ENCODE measurements at places on chromosomes 1 and 21. TPM values are rescaled to one million over a fixed set of nuclear protein-coding genes. Genes with fewer than 3 reads are reported as not detected.

GRCh38 chr1:57835620-57836019, 411.8 kb upstream of the DAB1 start:
- H3K4me3 ChIP-seq: no peak overlapping the region
- no peaks in the 10 kb centered on the region for H3K4me1 ChIP-seq
- no peak for DNase-seq
- H3K27ac ChIP-seq: no peak overlapping the region
- no peaks in the 10 kb centered on the region for H3K36me3 ChIP-seq

DNA sequence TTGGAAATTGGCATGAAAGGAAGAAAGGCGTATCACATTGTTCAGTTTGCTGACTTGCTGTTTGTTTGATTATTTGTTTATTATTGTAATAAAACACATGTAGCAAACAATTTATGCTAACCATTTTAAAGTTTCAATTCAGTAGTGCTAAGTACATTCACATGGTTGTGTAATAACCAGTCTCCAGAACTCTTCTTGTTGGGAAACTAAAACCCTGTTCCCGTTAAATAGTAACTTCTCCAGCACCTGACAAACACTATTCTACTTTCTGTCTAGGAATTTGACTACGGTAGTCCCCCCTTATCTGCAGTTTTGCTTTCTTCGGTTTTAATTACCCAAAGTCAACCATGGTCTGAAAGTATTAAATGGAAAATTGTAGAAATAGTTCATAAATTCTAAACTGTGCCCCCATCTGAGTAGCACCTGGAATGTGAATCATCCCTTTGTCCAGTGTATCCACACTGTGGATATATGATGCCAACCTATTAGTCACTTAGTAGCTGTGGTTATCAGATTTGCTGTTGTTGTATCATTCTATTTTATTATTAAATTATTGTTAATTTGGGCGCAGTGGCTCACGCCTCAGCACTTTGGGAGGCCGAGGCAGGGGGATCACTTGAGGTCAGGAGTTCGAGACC, 5.5 kb downstream of the MORC3 start:
- no peaks in the 10 kb centered on the region for H3K27me3 ChIP-seq
- peak; percentile 79 for DNase-seq
- peak overlapping the region; percentile 47 for H3K27ac ChIP-seq
- peaks cover 32% of the 10 kb centered on the region for H3K4me1 ChIP-seq
- H3K4me3 ChIP-seq: no peak overlapping the region

DNA sequence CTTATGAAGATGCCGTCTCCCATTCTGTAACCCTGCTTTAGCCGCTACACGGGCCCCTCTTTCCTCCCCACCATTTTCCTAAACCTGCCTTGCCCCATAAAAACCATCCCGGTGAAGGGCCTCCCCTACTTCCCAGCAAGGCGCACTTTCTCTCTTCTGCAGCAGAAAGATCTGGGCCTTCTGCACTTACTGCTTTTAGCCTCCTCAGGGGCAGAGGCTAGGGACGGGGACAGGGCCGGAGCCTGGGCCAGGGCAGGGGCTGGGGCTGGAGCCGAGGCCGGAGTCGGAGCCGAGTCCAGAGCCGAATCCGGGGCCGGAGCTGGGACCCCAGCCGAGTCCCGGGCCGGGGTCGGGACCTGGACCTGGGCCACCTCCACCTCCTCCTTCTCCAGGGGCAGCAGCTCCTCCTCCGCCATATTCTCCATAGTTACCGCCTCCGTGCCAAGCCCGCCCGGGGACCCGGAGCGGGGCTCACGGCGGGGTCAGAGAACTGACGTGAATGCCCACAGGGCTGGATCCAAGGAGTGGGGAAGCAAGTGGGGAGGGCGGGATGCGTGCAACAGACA, 382 bp downstream of the TRMT1L start:
- H3K27ac ChIP-seq: peak overlapping the region; percentile 67
- no peaks in the 10 kb centered on the region for H3K36me3 ChIP-seq
- peaks cover 19% of the 10 kb centered on the region for H3K4me1 ChIP-seq
- no peak for DNase-seq
- H3K27me3 ChIP-seq: no peaks in the 10 kb centered on the region

DNA sequence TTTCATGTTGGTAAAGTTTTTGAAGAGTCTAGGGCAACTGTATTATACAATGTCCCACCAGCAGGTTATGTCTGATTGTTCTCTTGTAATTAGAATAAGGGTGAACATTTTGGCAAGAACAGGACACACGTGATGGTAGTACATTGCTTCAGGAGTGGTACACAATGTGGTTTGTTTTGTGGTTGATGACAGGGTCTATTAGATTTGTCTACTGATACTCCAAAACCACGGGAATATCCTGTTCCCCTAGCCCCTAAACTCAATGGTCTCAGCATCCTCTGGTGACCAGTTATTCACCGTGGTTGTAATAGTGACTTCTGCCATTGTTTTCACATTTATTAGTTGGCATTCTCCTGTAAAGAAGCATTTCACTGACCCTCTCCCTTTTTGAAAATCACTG, 22.1 kb upstream of the ACTA1 start:
- H3K4me3 ChIP-seq: no peak overlapping the region
- H3K4me1 ChIP-seq: 0 out of 2 replicates have a peak, but pooled peaks cover 3% of the 10 kb centered on the region
- H3K27ac ChIP-seq: no peak overlapping the region
- peaks cover 44% of the 10 kb centered on the region for H3K36me3 ChIP-seq
- no peaks in the 10 kb centered on the region for H3K27me3 ChIP-seq

DNA sequence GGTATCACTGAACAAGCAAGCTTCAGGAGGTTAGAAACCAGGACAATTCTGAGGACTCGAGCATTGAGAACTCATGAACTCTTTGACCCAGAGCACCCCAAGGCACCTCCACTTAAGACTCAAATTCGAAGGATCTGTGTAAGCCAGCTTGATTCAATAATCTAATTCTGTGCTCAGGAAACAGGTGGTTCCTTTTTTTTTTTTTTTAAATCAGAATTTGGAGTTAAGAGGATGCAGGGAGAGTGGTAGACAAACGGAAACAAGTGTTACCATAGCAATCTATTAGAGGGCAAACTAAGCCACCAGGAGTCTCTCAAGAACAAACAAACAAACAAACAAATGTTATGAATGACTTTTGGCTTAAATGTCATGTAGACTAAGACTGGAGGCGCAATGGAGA, 53.8 kb upstream of the DPH5 start:
- H3K4me1 ChIP-seq: no peaks in the 10 kb centered on the region
- H3K27ac ChIP-seq: no peak overlapping the region
- DNase-seq: no peak
- no peaks in the 10 kb centered on the region for H3K36me3 ChIP-seq

GRCh38 chr21:35566874-35567273, 493.5 kb downstream of the SETD4 start:
- H3K4me1 ChIP-seq: peaks cover 13% of the 10 kb centered on the region
- H3K4me3 ChIP-seq: no peak overlapping the region
- H3K36me3 ChIP-seq: no peaks in the 10 kb centered on the region
- no peak overlapping the region for H3K27ac ChIP-seq
- no peaks in the 10 kb centered on the region for H3K27me3 ChIP-seq

GRCh38 chr1:161068306-161069234, 1.1 kb downstream of the ARHGAP30 start:
- H3K27me3 ChIP-seq: no peaks in the 10 kb centered on the region
- H3K4me1 ChIP-seq: no peaks in the 10 kb centered on the region
- H3K36me3 ChIP-seq: no peaks in the 10 kb centered on the region
- H3K27ac ChIP-seq: no peak overlapping the region
- no peak for DNase-seq

DNA sequence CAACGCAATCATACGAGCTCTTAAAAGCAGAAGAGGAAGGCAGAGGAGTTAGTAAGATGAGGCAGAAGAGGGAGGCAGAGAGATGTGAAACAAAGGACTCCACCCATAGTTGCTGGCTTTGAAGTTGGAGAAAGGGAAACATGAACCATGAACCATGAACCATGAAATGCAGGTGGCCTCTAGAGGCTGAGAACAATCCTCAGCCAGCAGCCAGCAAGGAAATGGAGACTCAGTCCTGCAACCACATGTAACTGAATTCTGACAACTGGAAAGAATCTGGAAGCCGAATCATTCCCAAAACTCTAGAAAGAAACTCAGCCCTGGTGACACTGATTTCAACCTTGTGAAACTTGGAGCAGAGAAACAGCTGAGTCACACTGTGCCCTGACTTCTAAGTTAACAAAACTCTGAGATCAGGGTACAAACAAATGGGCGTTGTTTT, 10.1 kb downstream of the DIPK1A start:
- no peaks in the 10 kb centered on the region for H3K36me3 ChIP-seq
- peak; percentile 57 for DNase-seq
- peak overlapping the region; percentile 59 for H3K27ac ChIP-seq

DNA sequence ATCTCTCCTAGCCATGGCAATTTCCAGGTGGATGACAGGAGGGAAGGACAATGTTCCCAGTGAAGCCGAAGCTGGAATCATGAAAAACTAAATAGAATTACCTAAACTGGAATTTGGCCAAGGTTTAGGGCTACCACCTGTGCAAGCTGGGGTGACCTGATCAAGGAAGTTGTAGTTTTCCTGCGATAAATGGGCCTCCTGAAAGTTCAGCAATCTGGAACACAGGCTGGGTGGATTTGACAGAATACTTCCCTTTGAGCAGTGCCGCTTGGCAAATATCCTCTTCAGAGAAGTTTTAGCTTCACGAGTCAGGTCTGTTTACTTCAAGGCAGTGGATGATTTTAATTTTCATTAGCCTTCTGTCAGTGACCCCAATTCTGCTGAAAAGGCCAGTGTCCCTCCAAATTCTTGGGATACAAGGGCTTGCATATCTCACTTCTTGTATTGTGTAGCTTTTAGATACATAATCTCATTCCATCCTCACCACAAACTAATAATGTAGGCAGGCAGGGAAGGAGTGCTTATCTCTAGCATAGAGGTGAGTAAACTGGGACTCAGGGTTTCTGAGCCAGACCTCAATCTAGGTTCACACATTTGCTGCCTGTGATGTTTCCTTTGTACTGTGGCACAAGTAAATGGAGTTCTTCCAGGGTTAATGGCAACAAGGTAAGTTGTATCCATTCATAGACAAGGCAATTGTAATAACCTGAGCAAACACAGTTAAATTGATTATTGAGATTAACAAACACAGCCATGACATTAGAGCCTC, 349.4 kb downstream of the NUF2 start:
- no peak for DNase-seq
- H3K36me3 ChIP-seq: no peaks in the 10 kb centered on the region
- no peaks in the 10 kb centered on the region for H3K4me1 ChIP-seq
- H3K27ac ChIP-seq: no peak overlapping the region
- no peak overlapping the region for H3K4me3 ChIP-seq

DNA sequence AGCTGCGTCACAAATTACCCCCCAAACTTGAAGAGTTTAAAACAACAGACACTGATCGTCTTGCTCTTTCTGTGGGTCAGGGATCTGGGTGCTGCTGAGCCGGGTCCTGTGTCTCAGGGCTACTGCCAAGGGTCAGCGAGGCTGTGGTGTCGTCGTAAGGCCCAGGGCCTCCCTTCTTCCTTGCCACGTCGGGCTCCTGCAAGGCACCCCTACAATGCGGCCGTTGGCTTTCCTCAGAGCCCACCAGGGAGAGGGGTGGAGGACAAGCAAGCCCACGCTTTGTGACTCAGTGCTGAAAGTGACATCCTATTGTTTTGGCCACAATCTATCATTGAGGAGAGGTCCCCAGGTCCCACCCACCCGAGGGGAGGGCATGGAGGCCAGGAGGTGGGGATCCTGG, 7.7 kb upstream of the FBLIM1 start:
- no peak overlapping the region for H3K27ac ChIP-seq
- H3K36me3 ChIP-seq: no peaks in the 10 kb centered on the region
- H3K4me1 ChIP-seq: peaks cover 12% of the 10 kb centered on the region

DNA sequence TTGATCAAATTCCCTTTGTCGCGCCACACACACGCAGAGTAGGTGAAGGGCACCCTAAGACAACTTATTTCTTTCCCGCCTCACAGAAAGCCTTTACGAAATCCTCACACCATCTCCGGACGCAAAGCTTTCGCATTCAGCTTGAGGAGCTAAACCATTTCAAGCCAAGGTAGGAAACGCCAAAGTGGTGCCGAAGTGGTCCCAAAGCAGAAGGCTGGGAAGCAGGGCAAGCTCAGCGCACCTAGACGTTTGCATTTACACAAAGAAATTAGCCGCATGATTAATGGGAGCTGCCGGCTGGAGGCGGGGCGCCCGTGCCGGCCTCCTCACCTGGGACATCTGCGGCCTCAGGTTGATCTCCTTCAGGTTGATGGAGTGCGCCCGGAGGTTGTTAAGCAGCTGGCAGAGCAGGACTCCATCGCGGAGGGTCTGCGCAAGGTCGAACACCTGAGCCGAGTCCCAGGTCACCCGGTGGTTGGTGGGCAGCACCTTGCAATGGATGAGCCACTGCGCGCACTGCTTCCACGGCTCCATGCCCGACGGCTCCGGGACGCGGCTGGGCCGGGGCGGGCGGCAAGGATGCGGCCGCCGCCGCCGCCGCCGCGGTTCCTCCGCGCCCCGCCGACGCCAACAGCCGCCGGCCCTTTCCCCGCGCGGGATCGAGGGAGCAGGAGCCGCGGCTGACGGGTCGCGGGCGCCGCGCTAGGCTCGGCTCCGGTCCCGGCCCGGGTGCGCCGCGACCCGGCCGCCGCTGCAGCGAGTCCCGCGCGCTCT, 457 bp downstream of the VAV3 start:
- H3K27ac ChIP-seq: no peak overlapping the region
- peaks cover 10% of the 10 kb centered on the region for H3K27me3 ChIP-seq

DNA sequence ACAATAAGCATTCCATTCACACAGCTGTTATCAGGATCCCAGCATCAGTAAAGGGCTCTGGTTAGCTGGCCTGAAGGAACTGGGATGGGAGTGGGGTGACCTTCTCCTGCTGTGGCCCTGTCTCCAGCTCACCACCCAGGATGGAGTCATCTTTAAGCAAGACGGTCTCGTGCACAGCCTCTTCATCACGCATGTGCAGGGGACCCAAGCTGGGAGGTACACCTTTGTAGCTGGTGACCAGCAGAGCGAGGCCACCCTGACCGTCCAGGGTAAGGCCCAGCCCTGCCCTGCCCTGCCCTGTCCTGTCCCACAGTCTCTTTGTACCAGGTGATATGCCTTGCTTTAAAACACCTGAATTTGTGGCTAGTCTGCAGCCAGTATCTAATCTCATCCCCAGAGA, 24.3 kb downstream of the IGFN1 start:
- no peak overlapping the region for H3K4me3 ChIP-seq
- H3K27ac ChIP-seq: no peak overlapping the region
- no peaks in the 10 kb centered on the region for H3K4me1 ChIP-seq
- no peak for DNase-seq

DNA sequence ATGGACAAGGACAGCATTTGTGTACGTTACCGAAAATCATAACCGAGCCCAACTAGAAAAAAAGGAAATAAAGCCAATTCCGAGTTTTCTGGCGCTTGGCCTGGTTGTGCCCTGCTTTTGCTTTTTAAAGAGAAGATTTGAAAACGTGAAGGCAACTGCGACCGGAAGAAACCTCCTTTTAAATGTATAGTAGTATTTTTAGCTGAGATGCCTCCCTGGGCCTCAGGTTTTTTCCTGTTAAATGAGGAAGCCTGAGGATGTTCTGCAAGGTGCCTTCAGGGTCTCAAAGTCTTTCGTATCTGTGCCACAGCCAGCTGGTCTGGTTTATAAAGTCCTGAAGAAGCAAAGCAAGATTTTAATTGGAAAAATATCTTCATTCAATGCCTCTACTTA, 371 bp upstream of the ODF2L start:
- 0 out of 2 replicates have a peak overlapping the region, but pooled peaks have one; percentile 3 for H3K27ac ChIP-seq
- no peaks in the 10 kb centered on the region for H3K36me3 ChIP-seq
- H3K4me3 ChIP-seq: peak overlapping the region; percentile 95
- no peaks in the 10 kb centered on the region for H3K27me3 ChIP-seq
- no peak for DNase-seq

- no peak overlapping the region for H3K27ac ChIP-seq
- no peak for DNase-seq
- H3K4me1 ChIP-seq: no peaks in the 10 kb centered on the region
Observed at GRCh38 chr1:7608628-7609305, 162.3 kb upstream of the VAMP3 start.

NBPF26 gene
- total RNA-seq: 30.0 TPM

DCAF8 gene
- 122 TPM for total RNA-seq

KCNN3 gene
- 0.26 TPM for total RNA-seq

RNF186 gene
- 0.69 TPM for total RNA-seq

RHOU gene
- total RNA-seq: 0.17 TPM

CELA2B gene
- not detected for total RNA-seq

BSND gene
- total RNA-seq: not detected
